Activated naive CD4-positive, alpha-beta T cell treated with anti-CD3 and anti-CD28 coated beads for 36 hours (primary cell): ENCODE measurements at places on chromosomes 2 and 18. TPM values are rescaled to one million over a fixed set of nuclear protein-coding genes. Genes with fewer than 3 reads are reported as not detected.

Gene LOXHD1
- total RNA-seq = 0.05 TPM

Gene TGFA
- total RNA-seq = 0.64 TPM

Gene CPO
- total RNA-seq = not detected

Gene SULT1C4
- not detected for total RNA-seq

Gene TWIST2
- not detected for total RNA-seq

Gene ALLC
- not detected for total RNA-seq

Gene MCEE
- 14.0 TPM for total RNA-seq

Gene PTPN2
- 68.5 TPM for total RNA-seq

Gene REV1
- 29.6 TPM for total RNA-seq

Gene POLR1B
- total RNA-seq = 36.1 TPM

Gene UGT1A6
- not detected for total RNA-seq

Gene PFN4
- 0.32 TPM for total RNA-seq

Gene SAG
- total RNA-seq = not detected

Gene SYT4
- not detected for total RNA-seq

Gene CTNNA2
- total RNA-seq = not detected

Gene POTEI
- not detected for total RNA-seq

Gene CPLX4
- not detected for total RNA-seq

Gene DDX1
- 64.1 TPM for total RNA-seq

Gene AMER3
- total RNA-seq = not detected

Gene BMP10
- total RNA-seq = not detected

Gene SP5
- not detected for total RNA-seq

Gene CAMKMT
- total RNA-seq = 19.6 TPM

Gene CKAP2L
- 50.8 TPM for total RNA-seq

Gene CHST9
- not detected for total RNA-seq

Gene MC5R
- total RNA-seq = not detected

Gene RIT2
- total RNA-seq = not detected

Gene RAB31
- 0.89 TPM for total RNA-seq

Gene GRHL1
- total RNA-seq = 0.69 TPM

Gene COL4A4
- not detected for total RNA-seq

Gene IHH
- total RNA-seq = not detected

Gene NAT8
- total RNA-seq = not detected

Gene MEIS1
- total RNA-seq = not detected

Gene POTEJ
- total RNA-seq = not detected

Gene ACTG2
- total RNA-seq = not detected

Gene KCNG3
- 0.19 TPM for total RNA-seq

Gene CD8B
- 0.94 TPM for total RNA-seq

Gene OLA1
- total RNA-seq = 140 TPM

Gene ANKRD30BL
- total RNA-seq = not detected

Gene FAM237A
- total RNA-seq = not detected

Gene ANO7
- 0.57 TPM for total RNA-seq

Gene SLC23A3
- total RNA-seq = 0.95 TPM

Gene PDE6D
- 25.6 TPM for total RNA-seq

Gene UGT1A10
- not detected for total RNA-seq

Gene DUSP11
- 22.7 TPM for total RNA-seq

Gene ANKRD30B
- total RNA-seq = not detected

Gene ATP5MC3
- 308 TPM for total RNA-seq

Gene PRKAG3
- total RNA-seq = not detected

Gene ALPG
- total RNA-seq = not detected

Gene ERICH2
- total RNA-seq = not detected

Gene NIFK
- total RNA-seq = 112 TPM

Gene CD28
- total RNA-seq = 167 TPM

Gene SPIRE1
- total RNA-seq = 1.3 TPM

Gene IL1A
- total RNA-seq = 0.29 TPM

Gene DTNA
- total RNA-seq = 0.27 TPM
